ENCODE measurements at places on chromosomes 3 and 15.

DNA sequence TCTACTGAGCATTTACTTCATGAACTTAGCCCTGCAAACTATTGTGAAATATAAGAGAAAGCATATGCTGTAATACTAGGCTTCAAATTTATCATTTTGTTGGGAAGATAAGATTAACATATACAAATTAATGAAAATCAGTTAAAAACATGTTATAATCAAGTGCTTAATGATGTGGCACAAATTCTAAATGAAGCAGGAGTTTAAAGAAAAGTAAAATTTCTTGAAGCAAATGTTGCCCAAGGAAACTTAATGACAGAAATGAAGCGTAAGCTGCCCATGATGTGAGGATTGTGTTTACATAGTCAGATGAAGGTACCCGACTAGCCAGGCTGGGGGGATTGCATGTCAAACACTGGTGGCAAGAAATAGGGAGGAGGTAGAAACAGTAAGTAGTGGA lies 103.1 kb upstream of the GAP43 start:
- DNase-seq, result no peak

DNA sequence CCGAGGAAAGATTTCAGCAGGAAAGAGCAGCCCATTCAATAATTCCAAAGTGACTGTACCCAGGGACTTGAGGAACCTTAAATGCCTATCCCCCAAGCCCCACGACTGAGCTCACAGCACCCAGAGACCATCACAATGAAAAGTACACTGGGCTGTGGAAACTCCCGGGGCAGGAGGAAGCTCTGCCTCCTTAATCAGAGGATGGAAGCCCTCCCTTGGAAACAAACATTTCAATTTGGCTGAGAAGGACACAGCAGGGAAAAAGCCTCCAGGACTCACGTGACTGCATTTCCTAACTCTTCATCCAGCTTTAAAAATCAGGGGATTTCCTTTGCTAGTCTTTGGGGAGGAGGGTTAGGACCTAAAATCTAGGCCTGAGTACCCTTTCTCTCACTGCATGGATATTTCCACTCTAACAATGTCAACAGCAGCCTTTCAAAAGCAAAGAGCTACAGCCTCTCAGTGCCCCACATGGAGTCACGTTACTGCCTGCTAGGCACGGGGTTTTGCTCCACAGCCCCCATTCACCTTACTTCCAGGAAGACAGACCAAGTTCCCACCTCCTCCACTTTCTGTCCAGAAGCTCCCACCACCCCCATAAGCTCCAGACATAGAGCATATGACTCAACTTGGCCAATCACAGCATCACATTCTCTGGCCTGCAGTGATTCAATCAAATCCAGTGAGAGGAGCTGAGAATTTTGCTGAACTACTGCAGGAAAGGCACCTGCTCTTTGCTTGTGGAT lies 68.9 kb upstream of the WNT5A start:
- DNase-seq, result no peak

DNA sequence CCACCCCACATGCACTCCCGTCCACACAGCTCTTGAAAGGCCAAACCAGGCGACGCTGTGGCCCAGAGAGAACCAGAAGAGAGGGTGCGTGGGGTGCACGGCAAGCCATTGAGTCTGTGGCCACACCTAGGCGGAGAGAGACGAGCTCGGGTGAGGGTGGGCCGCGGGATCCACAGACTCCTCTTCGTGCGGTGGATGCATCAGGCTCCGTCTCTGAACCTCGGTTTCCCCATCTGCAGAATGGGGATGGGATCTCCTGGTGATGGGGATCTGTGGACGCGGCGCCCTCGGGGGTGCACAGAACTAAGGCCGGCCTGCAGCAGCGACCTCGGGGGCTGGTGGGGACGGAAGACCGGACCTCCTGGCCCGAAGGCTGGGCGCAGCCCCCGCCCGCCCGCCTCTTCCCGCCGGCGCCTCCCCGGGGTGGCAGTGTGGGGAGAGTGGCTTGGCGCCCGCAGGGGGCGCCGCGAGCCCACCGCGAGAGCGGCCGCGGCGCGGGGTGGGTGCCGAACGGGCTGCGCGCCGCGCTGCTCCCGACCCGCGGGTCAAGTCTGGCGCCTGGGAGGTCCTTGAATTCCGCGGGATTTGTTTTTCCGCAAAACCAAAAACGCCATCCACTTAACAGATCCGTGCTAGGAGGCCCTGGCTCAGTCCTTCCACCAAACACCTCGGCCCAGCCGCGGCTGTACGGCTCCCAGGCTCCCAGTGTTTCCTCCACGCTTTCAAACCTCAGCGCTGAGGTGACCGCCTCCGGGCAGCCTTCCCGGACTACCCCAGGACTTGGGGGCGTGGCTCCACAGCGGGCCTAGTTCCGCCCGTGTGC lies 13.2 kb upstream of the ADPGK start:
- DNase-seq, result peak; percentile 36

DNA sequence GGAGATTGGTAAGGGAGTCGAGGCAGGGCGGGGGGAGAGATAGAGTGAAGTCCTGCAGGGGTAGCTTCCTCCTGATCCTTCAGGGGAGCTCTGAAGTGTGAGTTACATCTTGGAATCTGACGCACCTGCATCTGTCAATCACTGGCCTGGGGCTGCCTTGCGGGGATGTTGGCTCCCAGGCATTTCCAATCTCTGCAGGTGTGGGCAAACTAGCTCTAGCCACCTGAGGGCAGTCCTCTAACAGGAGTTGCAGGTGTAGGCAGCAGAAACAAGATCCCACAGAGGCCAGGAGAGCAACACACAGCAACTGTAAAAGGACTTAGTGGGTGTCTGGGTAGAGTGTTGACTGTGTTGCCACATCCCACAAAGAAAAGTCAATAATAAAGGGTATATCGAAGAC lies 63.6 kb downstream of the ZNF621 start:
- no peak for DNase-seq

GRCh38 chr3:40969756-40970466 lies 229.4 kb upstream of the CTNNB1 start:
- DNase-seq, result no peak

DNA sequence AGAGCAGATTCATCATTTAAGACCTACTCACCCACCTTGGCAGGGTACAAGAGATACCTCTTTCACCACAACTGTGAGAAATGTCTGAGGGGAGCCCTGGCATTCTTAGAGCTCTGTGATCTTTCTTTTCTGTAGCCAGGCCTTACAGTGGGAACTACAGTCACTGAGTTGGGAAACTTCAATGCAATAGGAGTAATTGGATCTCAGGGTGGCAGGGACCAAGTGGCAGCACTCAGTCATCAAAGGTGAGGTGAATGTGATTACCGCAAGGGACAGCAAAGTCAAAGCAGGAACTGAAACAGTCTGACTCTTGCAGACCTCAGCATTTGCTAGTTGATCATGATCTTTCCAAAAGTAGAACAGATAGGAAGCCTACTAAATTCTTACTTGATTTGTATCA lies 7.2 kb upstream of the MCF2L2 start:
- no peak for DNase-seq

DNA sequence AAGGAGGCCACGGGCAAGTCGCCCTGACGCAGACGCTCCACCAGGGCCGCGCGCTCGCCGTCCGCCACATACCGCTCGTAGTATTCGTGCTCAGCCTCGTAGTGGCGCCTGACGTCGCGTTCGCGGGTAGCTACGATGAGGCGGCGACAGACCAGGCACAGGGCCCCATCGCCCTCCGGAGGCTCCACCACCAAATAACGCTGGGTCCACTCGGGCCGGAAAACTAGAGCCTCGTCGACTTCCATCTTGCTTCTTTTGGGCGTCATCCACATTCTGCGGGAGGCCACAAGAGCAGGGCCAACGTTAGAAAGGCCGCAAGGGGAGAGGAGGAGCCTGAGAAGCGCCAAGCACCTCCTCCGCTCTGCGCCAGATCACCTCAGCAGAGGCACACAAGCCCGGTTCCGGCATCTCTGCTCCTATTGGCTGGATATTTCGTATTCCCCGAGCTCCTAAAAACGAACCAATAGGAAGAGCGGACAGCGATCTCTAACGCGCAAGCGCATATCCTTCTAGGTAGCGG lies at the start of gene EPM2AIP1:
Gene EPM2AIP1, minus strand, starts transcription at position 326 of the 520 bp plus-strand sequence. Its CDS starts 54 bp downstream, at position 272.
- no peak for DNase-seq

GRCh38 chr15:81117136-81117535 lies 16.9 kb upstream of the CFAP161 start:
- no peak for DNase-seq
